ENCODE measurements at places on chromosomes 1 and 21. TPM values are rescaled to one million over a fixed set of nuclear protein-coding genes. Genes with fewer than 3 reads are reported as not detected.

- no peak overlapping the region for H3K4me3 ChIP-seq
- H3K4me1 ChIP-seq, result no peaks in the 10 kb centered on the region
- H3K27me3 ChIP-seq, result no peaks in the 10 kb centered on the region
- no peak for DNase-seq
Observed at GRCh38 chr1:225318706-225319575, 108.9 kb downstream of the LBR start.

DNA sequence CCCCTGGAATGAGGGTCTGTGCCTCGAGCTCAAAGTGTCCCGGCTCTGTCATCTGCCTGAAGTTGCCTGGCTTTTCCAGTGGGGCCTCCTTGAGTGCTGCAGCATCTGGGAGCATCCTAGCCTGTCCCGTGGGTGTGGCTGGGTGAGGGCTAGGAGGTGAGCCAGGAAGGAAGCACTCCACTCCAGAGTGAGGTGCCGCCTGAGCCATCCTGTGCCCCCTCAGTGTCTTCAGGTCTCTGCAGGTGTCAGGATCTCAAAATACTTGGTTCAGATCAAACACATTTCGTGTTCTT is 11.5 kb downstream of the IBA57 start:
- no peak overlapping the region for H3K27ac ChIP-seq
- DNase-seq, result no peak
- H3K27me3 ChIP-seq, result no peaks in the 10 kb centered on the region
- no peak overlapping the region for H3K4me3 ChIP-seq

- H3K4me1 ChIP-seq, result no peaks in the 10 kb centered on the region
- H3K4me3 ChIP-seq, result no peak overlapping the region
- H3K27me3 ChIP-seq, result no peaks in the 10 kb centered on the region
- H3K36me3 ChIP-seq, result no peaks in the 10 kb centered on the region
- no peak for DNase-seq
Observed at GRCh38 chr1:60765204-60765603, 317.2 kb upstream of the NFIA start.

DNA sequence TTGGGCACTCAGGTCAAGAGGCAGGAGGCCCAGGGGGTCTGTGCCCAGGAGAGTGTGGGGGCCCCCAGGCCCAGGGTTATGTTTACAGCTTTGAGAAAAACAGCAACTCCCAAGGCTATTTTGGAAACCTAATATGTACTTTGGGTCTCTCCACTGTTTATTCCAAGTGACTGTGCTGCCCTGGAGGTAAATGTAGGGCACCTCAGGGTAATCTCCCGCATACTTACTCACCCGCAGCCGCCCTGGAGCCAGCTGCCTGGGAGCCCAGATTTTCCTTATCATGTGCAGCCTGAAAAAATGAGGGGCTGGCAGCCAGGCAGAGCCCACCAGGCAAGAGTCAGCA is 20.0 kb downstream of the IFFO2 start:
- H3K4me1 ChIP-seq, result no peaks in the 10 kb centered on the region
- no peak overlapping the region for H3K27ac ChIP-seq
- no peaks in the 10 kb centered on the region for H3K27me3 ChIP-seq
- no peak overlapping the region for H3K4me3 ChIP-seq

- H3K27ac ChIP-seq, result no peak overlapping the region
- no peak overlapping the region for H3K4me3 ChIP-seq
- H3K27me3 ChIP-seq, result no peaks in the 10 kb centered on the region
Observed at GRCh38 chr1:227297073-227297793, 21.1 kb downstream of the CDC42BPA start.

GRCh38 chr1:201144701-201145100 is 9.6 kb downstream of the TMEM9 start:
- DNase-seq, result no peak
- H3K4me3 ChIP-seq, result no peak overlapping the region
- H3K27ac ChIP-seq, result no peak overlapping the region
- H3K4me1 ChIP-seq, result no peaks in the 10 kb centered on the region
- no peaks in the 10 kb centered on the region for H3K27me3 ChIP-seq

C1orf87 gene
- total RNA-seq, result 0.84 TPM

COX20 gene
- 35.8 TPM for total RNA-seq

- no peaks in the 10 kb centered on the region for H3K36me3 ChIP-seq
- DNase-seq, result no peak
- no peak overlapping the region for H3K4me3 ChIP-seq
- H3K4me1 ChIP-seq, result no peaks in the 10 kb centered on the region
- no peaks in the 10 kb centered on the region for H3K27me3 ChIP-seq
- no peak overlapping the region for H3K27ac ChIP-seq
Observed at GRCh38 chr1:202662081-202662480, 48.2 kb downstream of the SYT2 start.

RGS16 gene
- 3.3 TPM for total RNA-seq

DNA sequence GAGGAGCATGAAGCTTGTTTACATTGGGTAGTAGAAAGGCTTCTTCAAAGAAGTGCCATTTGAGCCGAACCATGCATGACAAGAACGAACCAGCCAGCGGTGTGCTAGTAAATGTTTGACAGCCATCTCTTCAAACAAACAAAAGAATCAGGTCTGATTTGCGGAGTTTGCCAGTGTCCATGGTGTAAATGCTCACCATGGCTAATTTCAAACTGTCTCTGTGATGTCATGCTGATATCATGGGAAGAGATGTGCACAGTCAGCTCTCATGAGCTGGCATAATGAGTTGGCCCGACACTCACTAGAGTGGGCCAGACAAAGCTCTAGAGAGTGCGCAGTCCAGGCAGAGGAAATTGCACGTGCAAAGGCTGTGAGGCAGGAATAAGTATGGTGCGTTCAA is 101.1 kb downstream of the KAZN start:
- H3K27me3 ChIP-seq, result no peaks in the 10 kb centered on the region
- no peak overlapping the region for H3K27ac ChIP-seq
- H3K36me3 ChIP-seq, result no peaks in the 10 kb centered on the region
- DNase-seq, result no peak

DNA sequence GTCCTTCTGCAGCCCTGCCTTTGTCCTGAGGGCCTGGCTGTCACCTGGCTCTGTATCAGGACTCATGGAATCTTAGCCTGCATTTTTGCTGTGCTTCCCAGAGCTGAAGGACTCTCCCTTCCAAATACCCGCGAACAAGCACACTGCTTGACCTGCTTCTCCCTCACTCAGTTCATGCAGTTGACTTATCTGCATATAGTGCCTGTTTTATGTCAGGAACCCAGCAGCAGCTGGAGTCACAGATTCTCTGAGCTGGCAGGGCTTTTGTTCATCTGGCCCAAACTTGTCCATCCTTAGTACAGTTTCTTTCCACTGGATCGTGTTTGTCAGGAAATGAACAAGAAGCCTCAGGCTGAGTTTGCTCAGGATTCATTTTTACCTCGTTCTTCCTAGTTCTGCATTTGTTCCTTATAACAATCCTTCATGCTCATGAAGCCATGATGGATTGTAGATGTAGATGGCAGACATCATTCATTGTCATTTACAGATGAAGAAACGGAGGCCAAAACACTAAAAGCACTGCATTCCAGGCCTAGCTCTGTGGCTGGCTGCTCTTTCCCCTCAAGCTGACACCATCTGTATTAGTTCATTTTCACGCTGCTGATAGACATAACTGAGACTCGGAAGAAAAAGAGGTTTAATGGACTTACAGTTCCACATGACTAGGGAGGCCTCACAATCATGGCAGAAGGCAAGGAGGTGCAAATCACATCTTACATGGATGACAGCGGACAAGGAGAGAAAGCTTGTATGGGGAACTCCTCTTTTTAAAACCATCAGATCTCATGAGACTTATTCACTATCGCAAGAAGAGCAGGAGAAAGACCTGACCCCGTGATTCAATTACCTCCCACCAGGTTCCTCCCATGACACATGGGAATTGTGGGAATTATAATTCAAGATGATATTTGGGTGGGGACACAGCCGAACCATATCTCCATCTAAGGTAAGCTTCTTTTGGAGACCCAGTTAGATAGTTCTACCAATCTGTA is 150.9 kb downstream of the HIVEP3 start:
- H3K36me3 ChIP-seq, result no peaks in the 10 kb centered on the region
- no peaks in the 10 kb centered on the region for H3K27me3 ChIP-seq
- no peak overlapping the region for H3K4me3 ChIP-seq
- no peak for DNase-seq

KRTAP21-2 gene
- not detected for total RNA-seq

CYP4A22 gene
- total RNA-seq, result not detected

- H3K27me3 ChIP-seq, result no peaks in the 10 kb centered on the region
- no peaks in the 10 kb centered on the region for H3K36me3 ChIP-seq
- H3K4me1 ChIP-seq, result peaks cover 5% of the 10 kb centered on the region
- H3K4me3 ChIP-seq, result no peak overlapping the region
- DNase-seq, result no peak
Observed at GRCh38 chr21:31713973-31714740, 17.8 kb downstream of the SCAF4 start.

DNA sequence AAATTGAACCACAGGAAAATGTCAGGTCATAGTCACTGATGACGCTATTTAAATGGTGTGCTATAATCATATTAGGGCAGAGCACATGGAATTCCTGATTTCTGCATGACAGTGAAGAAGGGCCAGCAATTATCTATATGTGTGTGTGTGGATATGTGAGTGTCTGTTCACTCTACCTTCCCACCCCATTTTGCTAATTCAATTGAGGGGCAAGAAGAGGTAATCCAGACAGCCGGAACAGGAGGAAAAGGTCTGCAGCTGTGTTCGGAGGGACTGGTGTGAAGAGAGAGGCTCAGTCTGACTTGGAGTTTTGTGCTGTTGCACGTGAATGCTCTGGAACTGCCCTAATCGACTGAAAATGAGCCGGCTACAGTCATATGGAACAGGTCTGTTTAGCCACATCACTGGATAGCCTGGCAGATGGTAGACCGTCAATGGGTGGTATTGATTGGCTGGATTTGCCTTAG is 5.1 kb upstream of the ELAVL4 start:
- H3K27ac ChIP-seq, result no peak overlapping the region
- no peak for DNase-seq
- no peaks in the 10 kb centered on the region for H3K36me3 ChIP-seq
- H3K27me3 ChIP-seq, result no peaks in the 10 kb centered on the region
- no peaks in the 10 kb centered on the region for H3K4me1 ChIP-seq
- no peak overlapping the region for H3K4me3 ChIP-seq

GRCh38 chr1:23561076-23561812 is 1.9 kb upstream of the ID3 start:
- peaks cover 27% of the 10 kb centered on the region for H3K4me1 ChIP-seq
- no peak for DNase-seq
- no peaks in the 10 kb centered on the region for H3K36me3 ChIP-seq
- H3K4me3 ChIP-seq, result no peak overlapping the region

KCNJ15 gene
- 1.1 TPM for total RNA-seq

GRCh38 chr1:83961571-83962295 is 37.2 kb downstream of the TTLL7 start:
- H3K27ac ChIP-seq, result no peak overlapping the region
- no peak overlapping the region for H3K4me3 ChIP-seq
- DNase-seq, result no peak
- H3K27me3 ChIP-seq, result no peaks in the 10 kb centered on the region

GRCh38 chr1:39065542-39065941 is 39.4 kb downstream of the NDUFS5 start:
- no peak for DNase-seq
- H3K27ac ChIP-seq, result no peak overlapping the region
- H3K4me1 ChIP-seq, result no peaks in the 10 kb centered on the region

- H3K27me3 ChIP-seq, result no peaks in the 10 kb centered on the region
- DNase-seq, result no peak
- H3K27ac ChIP-seq, result no peak overlapping the region
Observed at GRCh38 chr1:24136956-24137539, 5.9 kb downstream of the IL22RA1 start.

AMY1A gene
- not detected for total RNA-seq

DNA sequence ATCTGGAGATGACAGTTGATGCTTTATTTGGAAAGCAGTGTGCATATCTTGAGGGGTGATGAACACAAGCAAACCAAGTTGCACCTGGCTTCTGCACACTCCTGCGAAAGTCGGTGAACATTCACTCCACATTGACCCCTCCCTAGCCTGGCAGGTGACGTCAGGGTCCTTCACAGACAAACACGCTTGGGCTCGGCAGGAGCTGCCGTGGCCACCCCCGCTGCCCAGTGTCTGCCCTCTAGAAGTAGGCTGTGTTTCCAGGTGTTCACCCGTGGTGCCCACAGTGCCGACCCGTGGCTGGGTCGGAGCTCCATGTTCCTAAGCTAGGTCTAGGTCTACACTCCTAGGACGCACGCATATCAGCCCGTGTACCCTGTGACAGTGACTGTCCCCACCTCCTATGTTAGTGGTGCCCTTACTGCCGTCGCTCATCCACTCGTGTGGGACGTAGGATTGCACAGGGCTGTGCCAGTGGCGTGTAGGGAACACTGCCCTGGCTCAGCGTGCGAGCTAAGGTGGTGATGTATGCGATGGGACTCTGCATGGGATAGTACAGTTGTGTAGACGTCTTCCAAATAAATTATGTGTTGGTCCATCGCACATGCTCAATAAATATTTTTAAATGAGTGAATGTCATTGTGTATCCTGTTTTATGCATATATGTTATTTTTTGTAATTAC is 29.0 kb downstream of the PRMT2 start:
- H3K4me3 ChIP-seq, result no peak overlapping the region
- H3K27me3 ChIP-seq, result no peaks in the 10 kb centered on the region
- no peak overlapping the region for H3K27ac ChIP-seq
- no peak for DNase-seq

DNA sequence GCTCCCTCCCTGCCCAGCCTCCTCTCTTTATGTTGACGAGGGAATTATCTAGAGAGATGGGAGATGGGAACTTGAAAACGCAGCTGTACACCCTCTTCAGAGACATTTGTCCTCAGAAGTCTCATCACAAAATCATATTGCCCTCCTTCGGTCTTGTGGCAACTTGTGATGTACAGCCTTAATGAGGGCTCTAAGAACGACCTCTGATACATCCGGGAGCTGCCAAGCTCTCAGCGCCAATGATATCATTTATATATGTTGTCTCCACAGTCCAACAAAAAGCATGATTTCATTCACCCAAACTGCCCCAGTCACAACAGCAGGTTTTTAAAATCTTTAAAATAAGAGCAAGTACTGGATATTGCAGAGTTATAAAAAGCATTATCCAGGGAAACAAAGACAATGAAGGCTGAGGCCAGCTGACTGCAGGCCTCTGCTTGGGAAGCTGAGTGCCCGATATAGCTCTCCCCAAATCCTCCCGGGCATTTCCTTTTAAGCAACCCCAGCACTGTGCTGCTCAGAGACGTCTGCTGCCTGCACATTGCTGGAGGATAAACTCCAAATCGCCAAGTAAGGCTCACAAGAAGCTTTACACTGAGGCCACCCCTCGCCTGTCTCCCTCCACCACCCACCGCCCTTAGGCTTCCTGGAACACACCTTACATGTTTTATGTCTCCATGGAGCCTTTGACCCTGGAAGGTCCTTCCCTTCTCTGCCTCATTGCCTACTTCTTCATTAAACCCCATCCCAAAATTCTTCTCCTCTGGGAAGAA is 236.1 kb downstream of the C1orf94 start:
- H3K27me3 ChIP-seq, result no peaks in the 10 kb centered on the region
- DNase-seq, result no peak
- no peaks in the 10 kb centered on the region for H3K4me1 ChIP-seq
- no peak overlapping the region for H3K27ac ChIP-seq
- no peak overlapping the region for H3K4me3 ChIP-seq

RXFP4 gene
- total RNA-seq, result not detected

- DNase-seq, result no peak
- no peaks in the 10 kb centered on the region for H3K4me1 ChIP-seq
- H3K4me3 ChIP-seq, result no peak overlapping the region
- no peaks in the 10 kb centered on the region for H3K27me3 ChIP-seq
Observed at GRCh38 chr1:247459507-247459906, 1.6 kb upstream of the OR2B11 start.
